Stimulated activated CD4-positive, alpha-beta T cell treated with anti-CD3 and anti-CD28 coated beads, Interleukin-12 subunit alpha, Interleukin-12 subunit beta, amount 100 ng/mL, for 24 hours (primary cell): ENCODE measurements at places on chromosomes 13 and 19.

DNA sequence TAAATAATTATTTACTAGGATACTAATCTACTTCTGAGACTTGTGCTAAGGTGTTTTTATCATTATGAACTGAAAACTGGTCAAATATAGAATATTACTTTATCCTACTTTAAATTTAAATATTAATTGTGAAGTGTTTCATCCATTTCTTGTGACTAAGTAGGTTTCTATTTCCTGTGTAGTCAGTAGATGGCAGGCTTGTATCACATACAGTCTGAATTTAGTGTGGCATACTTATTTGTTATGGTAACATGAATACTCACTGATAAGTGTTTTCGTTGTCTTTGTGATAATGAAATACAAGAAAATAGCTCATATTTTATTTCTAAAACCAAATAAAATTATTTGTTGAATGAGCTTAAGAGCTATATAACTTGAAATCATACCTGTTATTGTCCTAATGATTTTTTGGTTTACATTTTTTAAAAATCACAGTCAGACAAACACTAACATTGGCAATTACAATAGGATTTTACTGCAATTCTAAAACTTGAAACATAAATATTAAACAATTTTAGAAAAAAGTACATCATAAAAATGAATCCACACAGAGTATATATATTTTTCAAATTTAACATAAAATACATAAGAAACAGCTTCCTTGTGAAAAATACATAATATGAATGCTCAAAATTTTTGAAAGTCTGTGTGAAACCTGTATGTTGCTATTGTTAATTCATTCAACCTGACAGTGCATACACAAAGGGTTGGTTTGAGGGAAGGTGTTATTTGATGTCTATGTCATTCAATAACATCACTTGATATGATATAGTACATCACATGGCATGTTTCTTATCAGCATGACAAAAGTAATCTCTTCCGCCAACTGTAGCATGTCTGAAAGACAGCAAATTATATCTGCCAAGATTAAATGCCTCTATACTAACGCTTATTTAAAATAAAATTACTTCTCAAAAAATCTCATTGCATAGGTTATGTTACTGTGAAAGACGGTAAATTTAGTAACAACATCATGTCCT lies 904.8 kb upstream of the PCDH20 start:
- no peak for DNase-seq

DNA sequence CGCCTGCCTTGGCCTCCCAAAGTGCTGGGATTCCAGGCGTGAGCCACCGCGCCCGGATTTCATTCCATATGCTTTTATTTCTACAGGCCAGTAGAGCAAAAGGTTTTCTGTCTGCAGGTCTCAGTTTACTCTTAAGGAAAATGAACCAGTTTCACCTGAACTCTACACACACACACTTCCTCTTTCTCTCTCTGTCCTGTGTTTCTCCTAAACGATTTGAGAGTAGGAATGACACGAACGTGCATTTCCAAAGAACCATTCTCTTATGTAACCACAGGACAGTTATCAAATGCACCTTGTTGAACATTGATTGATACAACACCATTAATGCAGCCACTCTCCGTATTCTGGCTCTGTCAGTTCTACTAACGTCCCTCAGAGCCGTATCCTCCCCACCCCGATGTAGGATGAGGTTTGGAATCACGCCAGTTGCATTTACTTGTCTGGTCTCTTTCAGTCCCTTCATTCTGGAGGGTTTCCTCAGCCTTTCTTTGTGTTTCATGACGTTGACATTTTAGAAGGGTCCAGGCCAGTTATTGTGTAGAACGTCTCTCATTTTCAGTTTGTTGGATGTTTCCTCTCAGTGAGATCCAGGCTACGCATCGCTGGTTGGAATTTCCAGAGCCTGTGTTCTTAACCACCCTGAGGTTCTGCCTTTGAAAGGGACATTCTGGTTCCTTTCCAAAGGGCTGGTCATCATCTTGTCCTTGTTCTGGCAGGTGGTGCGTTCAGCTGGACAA lies 36.0 kb downstream of the BICRA start:
- no peak for DNase-seq

DNA sequence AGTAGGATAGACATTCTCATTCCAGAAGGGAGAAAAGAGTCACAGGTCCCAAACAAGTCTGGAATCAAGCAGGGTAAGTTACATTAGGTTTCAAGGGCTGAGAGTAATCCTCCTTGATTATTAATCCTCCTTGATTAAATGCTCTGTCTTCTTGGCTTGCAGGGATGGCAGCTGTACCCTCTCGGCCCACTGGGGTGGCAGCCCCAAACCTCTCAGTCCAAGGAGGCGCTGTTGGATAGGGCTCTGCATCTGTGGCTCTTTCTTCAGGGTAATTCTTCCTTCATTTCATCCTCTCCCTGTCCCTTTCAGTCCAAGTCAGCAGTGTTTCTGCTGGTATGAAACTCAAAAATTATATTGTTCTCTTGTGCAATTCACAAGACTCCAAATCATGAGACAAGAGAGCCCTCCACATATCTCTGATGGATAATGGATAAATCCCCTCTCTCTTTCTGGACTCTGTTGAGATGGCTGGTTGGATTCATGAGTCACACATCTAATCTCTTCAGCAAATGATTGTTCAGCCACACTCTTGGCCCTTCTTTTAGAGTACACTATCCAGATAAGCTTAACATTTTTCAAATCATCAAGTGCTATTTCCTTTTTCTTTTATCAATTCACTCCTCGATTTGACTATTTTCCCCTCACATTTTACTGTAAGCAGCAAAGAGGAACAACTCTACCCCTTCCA lies 323.7 kb upstream of the HTR2A start:
- DNase-seq = no peak

DNA sequence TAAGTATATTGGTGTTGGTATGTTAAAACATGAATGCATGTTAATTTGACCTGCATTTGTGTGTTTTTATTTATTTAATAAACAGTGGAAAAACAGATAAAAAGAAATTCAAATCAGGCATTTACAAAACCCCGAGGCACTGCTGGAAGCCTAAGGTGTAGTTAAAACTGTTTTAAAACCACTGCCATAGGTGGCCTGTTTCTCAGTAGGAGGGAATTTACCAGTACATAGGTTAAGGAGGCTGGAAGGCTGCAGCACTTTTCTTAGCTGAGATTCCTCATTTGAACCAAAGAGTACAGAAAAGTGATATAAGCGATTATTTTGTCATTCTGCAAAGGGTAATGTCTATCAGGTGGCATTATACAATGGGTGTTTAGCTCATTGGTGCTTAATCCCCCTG lies 99.6 kb downstream of the PAN3 start:
- DNase-seq = no peak

GRCh38 chr13:39415008-39415802 lies 187.8 kb downstream of the LHFPL6 start:
- DNase-seq = no peak
